Esophagus squamous epithelium (tissue), 5 donors: ENCODE measurements at places on chromosomes 4 and X.

DNA sequence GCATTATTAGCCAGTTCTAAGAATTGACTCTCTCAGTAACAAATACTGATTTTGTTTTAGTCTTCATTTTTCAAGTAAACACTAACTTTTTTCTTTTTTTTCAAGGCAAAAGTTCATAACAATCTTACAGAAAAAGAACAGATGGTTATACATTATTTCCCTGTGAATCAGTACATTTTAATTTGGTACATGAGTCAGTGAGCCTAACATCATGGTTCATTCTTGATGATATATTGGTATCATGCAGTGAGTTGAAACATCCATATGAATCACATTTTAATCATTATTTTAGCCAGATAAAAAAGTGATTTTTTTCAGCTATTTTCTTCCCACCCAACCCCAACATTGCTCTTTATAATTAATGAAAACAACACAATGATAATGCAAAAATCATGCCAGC, 184.3 kb upstream of the TACR3 start:
- DNase-seq, result no peak

- no peak for DNase-seq
Observed at GRCh38 chr4:42454755-42455420, 57.6 kb downstream of the SHISA3 start.

- DNase-seq, result no peak
Observed at GRCh38 chr4:150079081-150079581, 886 bp downstream of the DCLK2 start.

DNA sequence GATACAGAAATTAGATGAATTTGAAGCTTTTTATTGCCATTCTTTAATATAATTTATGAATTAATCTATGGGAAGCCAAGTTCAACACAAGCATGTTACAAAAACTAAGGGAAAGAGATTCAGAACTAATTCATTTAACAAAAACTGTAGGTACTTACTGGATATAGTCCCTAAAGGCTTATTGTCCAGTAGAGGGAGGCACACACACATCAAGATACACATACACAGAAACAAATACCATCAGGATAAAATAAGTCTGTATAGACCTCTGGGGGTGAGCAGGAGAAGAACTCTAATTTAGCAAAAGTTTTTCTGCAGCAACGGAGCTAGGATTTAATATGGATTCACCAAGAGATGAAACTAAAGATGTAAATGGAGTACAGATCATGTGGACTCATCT, 83.0 kb upstream of the IL13RA1 start:
- DNase-seq, result no peak

- no peak for DNase-seq
Observed at GRCh38 chr4:172141025-172141424, 327.8 kb downstream of the GALNTL6 start.

DNA sequence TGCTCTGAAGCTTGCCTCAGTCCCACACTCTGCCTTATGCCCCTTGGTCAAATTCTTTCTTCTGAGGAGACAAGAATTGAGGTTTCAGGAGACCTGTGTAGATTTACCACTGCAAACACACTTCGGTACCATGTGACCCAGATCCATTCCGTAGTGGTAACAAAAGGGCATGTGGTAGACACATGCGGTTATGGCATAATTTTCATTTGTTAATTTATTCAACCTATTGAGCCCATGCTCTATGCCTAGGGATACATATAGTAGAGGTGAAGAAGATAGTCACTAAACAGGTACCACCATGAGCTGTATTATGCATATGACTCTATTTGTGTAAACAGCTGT, 190.9 kb downstream of the NDST4 start:
- no peak for DNase-seq

GRCh38 chrX:39260965-39261364, 459.7 kb downstream of the MID1IP1 start:
- no peak for DNase-seq

- DNase-seq, result no peak
Observed at GRCh38 chr4:74555231-74555630, 110.3 kb downstream of the AREG start.

- DNase-seq, result no peak
Observed at GRCh38 chr4:185016946-185017758, 1.1 kb upstream of the HELT start.

- no peak for DNase-seq
Observed at GRCh38 chr4:41661442-41662076, 87.0 kb downstream of the PHOX2B start.

DNA sequence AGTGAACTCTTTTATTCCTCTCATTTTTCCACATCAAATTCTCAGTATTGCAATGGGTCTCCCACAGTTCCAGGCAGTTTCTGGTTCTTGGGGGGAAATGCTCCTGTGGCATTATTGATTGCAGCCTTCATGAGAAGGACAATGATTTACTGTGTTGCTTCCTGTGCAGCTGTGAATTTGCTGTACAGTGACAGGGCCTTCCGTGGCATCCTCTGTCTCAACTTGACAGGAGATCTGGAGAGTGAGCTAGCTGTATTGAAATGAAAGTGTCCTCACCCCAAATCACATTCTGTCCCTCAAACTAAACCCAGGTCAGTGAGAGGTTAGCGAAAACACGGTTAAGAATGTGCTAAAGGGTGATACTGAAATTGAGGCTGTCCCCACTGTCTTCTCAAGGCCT, 77.1 kb upstream of the ATOH1 start:
- no peak for DNase-seq

GRCh38 chr4:55237839-55238238, 108.2 kb upstream of the SRD5A3 start:
- DNase-seq, result no peak

GRCh38 chr4:16438986-16439385, 212.7 kb upstream of the TAPT1 start:
- DNase-seq, result no peak

GRCh38 chr4:153257151-153257620, 52.9 kb downstream of the TRIM2 start:
- no peak for DNase-seq

- no peak for DNase-seq
Observed at GRCh38 chr4:113627321-113627720, 134.2 kb downstream of the CAMK2D start.

DNA sequence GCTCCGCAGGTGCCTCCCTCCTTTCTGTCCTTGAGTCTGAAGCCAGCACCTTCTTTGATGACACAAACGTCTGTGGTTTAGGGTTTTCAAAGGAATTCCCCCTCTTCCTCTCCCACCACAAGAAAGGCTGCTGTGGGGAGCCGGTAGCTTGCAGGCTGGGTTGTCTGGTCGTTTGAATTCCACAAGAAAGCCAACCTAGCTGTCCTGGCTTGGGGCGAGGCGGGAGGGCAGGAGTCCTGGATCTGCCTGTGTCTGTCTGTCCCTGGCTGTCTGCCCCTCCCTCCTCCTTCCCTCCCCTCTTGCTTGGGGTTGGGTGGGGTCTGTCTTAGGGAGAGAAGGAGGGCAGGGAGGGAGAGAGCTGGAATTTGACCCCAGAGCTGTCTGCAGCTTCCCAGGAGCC, 56.3 kb downstream of the SHROOM2 start:
- DNase-seq, result no peak

- DNase-seq, result no peak
Observed at GRCh38 chrX:20521222-20521621, 254.5 kb upstream of the RPS6KA3 start.

DNA sequence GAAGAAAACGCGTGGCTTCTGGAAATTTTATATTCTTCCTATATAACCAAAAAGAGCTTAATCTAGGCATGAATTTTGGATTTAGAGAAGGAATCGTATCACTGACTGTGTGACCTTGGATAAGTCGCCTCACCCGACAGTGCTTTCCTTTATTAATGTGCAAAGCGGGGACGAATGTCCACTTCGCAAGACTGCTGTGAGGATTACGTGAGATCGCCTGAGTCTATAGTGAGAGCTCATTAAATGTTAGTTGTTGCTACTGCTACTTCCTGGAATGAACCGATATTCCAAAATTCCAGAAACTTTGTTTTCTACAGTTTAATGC, 448 bp upstream of the TBC1D8B start:
- no peak for DNase-seq

GRCh38 chr4:155025762-155026457, 182.5 kb upstream of the NPY2R start:
- DNase-seq, result no peak
